ENCODE measurements at places on chromosomes 2 and 18. TPM values are rescaled to one million over a fixed set of nuclear protein-coding genes. Genes with fewer than 3 reads are reported as not detected.

TFCP2L1 gene
- not detected for total RNA-seq

CNTNAP5 gene
- not detected for total RNA-seq

CKAP2L gene
- 2.1 TPM for total RNA-seq

GAREM1 gene
- 2.7 TPM for total RNA-seq

TEX44 gene
- not detected for total RNA-seq

KCNK3 gene
- 1.1 TPM for total RNA-seq

PROM2 gene
- total RNA-seq, result 1.4 TPM

CD207 gene
- not detected for total RNA-seq

OSGEPL1 gene
- 6.5 TPM for total RNA-seq

CNRIP1 gene
- total RNA-seq, result 14.1 TPM

CDKL4 gene
- total RNA-seq, result 0.82 TPM

GPR17 gene
- not detected for total RNA-seq

STARD7 gene
- total RNA-seq, result 111 TPM

ZBTB7C gene
- not detected for total RNA-seq

TTN gene
- total RNA-seq, result 0.12 TPM

GPR45 gene
- total RNA-seq, result not detected

CNDP1 gene
- total RNA-seq, result not detected

KYNU gene
- total RNA-seq, result 1.3 TPM

ACVR1C gene
- total RNA-seq, result 0.08 TPM

SLC16A14 gene
- 3.2 TPM for total RNA-seq

TUBA4B gene
- not detected for total RNA-seq

ALKAL2 gene
- not detected for total RNA-seq

ALPI gene
- not detected for total RNA-seq

PDE1A gene
- total RNA-seq, result 26.8 TPM

AQP12B gene
- not detected for total RNA-seq

WIPF1 gene
- 7.2 TPM for total RNA-seq

PLGLB1 gene
- total RNA-seq, result 0.38 TPM

POTEI gene
- not detected for total RNA-seq

RASGRP3 gene
- total RNA-seq, result 4.1 TPM

SLC5A7 gene
- not detected for total RNA-seq

RPRM gene
- total RNA-seq, result not detected

SAG gene
- not detected for total RNA-seq

CD8B2 gene
- 0.23 TPM for total RNA-seq

TGFBRAP1 gene
- total RNA-seq, result 9.4 TPM

OTX1 gene
- total RNA-seq, result 0.12 TPM

IL1RN gene
- not detected for total RNA-seq

TNFAIP6 gene
- total RNA-seq, result 89.5 TPM

DCDC2C gene
- total RNA-seq, result not detected

MLPH gene
- 37.0 TPM for total RNA-seq
